ENCODE measurements at places on chromosomes 5 and 9.

DNA sequence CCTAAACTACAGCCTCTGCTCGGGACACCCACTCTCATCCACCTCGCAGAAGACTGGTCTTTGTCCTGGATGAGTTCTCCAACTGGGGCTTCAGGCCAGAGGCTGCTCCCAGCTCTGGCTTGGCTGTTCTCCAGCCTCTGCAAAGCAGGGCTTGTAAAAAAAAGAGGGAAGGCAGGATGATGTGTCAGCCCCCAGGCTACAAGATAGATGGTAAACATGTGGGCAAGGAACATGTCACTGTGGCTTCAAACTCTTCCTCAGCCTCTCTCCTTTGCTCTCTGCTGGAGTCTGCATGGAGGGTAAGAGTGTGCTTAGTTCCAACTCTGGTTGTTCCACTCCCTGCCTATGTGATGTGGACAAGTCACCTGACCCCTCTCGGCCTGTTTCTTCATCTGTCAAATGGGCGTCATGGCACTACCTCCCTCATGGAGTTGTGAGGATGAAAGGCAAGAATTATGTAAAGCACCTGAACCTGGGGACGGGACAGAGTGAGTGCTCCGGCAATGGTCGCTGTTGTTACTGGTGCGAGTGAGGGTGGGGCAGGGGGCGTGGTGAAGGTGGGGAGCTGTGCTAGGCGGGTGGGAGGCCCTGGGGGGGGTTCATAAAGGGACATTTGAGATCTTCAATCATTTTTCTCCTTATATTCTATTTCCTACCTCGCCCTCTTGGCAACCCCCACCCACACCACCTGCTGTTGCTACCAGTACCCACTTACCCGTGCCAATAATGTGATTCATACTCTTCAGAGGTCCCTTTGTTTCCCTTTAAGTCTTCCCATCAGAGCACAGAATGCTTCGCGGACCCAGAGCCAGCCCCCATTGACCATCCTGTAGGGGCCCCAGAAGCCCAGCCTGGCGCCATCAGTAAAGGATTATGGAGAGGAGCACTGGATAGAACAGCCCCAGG, 6.8 kb upstream of the ZNF79 start:
- no peak for DNase-seq

GRCh38 chr5:35758151-35758724, 98.5 kb upstream of the IL7R start:
- no peak for DNase-seq

- DNase-seq = no peak
Measured at GRCh38 chr9:120531683-120532300, 48.2 kb downstream of the CDK5RAP2 start.

DNA sequence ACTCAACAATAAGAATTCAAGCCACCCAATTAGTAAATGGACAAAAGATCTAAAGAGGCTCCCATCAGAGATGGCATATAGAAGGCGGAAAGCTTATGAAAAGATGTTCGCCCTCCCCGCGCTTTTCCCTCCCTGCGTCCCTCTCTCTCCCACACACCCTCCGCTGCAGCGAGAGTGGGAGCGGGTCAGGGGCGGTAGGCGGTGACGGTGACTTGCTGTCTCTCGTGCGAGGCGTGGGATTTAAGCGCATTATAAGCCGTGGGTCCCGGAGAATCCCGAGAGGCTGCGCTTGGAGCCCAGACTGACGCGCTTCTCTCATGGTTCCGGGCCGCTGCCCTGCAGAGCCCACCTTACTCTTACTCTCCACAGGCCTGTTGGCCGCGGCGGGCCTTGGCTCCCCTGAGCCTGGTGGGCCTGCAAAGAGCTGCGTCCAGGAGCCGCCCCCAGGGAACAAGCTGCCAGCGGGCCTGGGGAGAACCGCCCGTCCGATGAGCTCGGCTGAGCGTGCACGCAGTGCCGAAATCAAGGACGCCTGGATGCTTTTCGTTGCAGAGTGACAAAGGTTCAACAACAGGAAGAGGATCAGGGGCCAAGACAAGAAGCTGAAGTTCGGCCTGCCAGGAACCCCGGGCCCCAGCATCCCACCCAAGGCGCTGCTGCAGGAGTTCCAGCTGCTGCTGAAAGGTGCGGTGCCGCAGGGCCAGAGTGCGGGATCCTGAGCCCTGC, 42.6 kb upstream of the BICD2 start:
- DNase-seq = no peak

GRCh38 chr9:133996531-133997520, 4.7 kb upstream of the VAV2 start:
- no peak for DNase-seq

GRCh38 chr9:15227491-15227890, 79.5 kb downstream of the TTC39B start:
- DNase-seq = no peak

Measured in H1 (cell line).